ENCODE measurements at places on chromosomes 5 and 9.

DNA sequence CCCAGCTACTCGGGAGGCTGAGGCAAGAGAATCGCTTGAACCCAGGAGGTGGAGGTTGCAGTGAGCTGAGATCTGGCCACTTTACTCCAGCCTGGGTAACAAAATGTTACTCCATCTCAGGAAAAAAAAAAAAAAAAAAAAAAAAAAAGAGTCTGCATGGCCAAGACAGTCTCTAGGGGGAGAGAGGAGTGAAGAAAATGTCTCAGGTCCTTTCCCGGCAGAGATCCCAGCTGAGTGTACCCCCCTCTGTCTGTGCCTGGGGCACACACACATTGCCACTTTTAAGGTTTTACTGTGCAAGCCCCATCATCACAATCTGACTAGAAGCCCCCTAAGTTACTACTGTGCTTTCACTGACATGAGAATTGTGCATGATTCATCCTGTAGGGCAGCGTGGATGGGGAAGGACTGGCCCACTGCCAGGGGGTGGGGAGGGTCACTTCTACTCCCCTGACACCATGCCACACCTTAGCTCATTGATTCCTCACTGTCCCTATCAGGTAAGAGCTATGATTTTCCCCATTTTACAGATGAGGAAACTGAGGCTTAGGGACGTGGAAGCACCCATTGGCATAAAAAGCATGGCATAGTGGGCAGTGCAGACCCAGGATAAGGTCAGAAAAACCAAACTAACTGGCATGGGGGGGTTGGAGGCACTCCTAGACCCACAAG lies 102.3 kb upstream of the LARP1 start:
- DNase-seq, result no peak

- DNase-seq, result no peak
These were observed 79.8 kb downstream of the NIPSNAP3B start for GRCh38 chr9:104843644-104844240.

DNA sequence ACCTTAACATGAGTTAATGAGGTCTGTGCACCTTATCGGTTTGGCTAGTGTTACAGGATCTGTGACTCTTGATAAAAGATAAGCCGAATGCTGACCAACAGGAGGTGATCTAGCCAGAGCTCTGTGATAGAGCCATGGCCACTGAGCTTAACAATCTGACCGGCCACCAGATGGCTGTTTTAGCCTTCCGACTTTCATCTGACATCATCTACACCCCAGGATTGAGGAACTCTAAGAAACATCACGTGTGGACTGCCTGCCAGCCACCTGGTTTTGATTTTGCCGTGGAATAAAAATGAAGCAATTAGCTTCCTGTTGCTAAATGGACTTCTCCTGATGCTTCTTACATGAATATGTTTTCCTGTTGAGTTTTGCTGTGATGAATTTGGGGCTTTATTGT lies 281.3 kb downstream of the CEMIP2 start:
- DNase-seq, result no peak

- DNase-seq, result no peak
These were observed 407.4 kb upstream of the SEMA6A start for GRCh38 chr5:116982035-116982434.

Data from posterior cingulate gyrus (tissue), 11 donors.